ENCODE measurements at places on chromosomes 5 and 9.

- peak; percentile 70 for DNase-seq
These were observed 1.4 kb downstream of the NRG2 start for GRCh38 chr5:140041492-140042392.

DNA sequence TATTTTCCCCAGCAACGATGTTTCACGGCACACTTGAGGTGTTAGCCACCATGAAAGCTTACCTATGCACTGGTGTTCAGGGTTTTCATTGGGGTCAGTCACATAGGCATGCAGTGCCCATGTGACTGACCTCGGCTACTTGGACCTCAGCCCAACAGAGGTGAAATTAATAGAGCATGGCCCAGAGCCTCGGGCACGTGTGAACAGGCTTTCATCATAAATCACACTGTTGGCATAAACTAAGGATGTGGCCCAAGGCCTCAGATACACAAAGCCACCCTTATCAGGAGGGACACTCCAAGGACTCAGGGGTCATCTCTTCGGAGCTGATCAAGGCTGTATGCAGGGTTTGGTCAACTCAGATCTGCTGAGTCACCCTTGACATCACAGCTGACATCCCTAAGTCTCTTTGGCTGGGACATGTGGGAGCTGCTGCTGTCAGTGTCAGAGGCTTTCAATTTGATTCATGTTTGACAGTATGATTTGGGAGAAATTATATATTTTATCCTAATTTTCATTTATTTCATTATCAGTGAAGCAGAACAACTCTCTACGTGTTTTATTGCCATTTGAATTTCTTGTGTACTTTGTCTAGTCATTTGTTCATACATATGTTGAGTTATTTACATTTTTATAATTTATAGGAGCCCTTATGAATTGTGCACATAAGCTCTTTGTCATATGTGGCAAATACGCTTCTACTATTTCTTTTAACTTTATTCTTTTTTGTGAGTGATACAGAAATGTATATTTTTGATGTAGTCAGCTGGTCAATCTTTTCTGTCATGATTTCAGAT is 59.7 kb upstream of the ANKRD33B start:
- peak; percentile 52 for DNase-seq

DNA sequence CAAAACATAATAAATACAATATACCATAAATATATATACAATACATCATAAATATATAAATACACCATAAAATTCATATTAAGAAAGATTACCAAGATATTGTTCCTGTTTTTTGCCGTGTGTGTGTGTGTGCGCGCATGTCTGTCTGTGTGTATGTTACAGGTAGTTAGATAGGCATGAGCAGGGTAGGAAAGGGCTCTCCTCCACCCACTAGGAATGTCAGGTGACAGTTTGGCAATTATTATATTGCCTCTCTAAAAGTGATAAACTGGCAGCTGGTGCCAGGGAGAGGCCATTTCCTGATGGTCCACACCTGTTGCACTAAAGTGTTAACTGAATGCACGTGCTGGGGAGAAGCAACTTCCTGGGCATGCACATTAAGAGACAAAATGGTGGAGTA is 232.8 kb downstream of the ADAMTS6 start:
- peak; percentile 4 for DNase-seq

DNA sequence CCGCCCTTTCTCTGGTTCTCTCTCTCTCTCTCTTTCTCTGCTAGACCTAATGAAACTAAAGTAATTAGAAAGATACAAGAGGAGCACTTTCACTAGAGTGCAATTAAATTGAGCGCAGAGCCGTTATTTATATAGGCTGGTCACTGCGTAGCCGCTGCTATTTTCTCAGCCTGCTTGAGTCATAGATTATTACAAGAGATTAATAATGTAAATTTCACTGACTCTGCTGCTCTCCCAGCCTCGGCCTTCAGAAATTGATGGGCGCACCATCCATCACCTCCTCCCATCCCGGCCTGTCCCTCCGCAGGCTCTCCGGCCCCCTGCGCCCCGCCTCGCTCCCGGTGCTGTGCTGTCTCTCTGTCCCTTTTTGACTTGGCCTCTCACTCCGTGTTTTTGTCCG is 268.0 kb upstream of the MVB12B start:
- DNase-seq, result peak; percentile 83

DNA sequence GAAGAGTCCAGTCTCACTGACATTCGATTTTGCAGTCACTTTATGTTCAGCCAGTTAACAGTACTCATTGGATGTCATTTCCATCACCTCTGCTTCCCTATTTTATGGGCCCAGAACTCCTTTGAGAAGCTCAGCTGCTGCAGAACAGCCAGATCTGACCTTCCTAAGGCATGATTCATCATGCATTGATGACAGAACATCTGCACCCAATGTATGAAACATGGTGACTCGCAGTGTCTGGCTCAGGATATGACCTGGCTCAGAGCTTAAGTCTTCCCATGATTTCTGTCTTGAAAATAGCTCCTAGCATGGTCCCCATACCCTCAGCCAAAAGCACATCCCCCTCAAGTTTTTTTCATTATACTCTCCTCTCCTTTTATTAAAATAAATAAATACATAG is 92.6 kb upstream of the TRIM32 start:
- no peak for DNase-seq

DNA sequence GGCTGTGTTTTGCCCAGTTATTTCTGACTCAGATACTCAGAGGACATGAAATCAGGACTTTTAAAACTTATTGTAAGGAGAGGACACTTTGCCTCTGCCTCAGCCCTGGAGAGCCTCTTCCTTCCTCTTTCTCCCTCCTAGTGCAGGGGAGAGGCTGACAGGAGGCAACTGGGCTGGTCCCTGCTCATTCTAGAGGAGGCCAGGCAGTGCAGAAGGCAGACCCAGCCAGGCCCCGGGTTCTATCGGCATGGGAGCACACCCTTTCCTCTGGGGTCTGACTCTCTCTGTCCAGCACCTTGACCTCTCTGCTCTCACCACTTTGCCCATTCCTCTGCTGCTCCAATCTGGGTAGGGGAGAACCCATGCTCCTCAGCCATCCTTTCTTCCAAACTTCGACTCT is 16.0 kb upstream of the SMIM32 start:
- no peak for DNase-seq

DNA sequence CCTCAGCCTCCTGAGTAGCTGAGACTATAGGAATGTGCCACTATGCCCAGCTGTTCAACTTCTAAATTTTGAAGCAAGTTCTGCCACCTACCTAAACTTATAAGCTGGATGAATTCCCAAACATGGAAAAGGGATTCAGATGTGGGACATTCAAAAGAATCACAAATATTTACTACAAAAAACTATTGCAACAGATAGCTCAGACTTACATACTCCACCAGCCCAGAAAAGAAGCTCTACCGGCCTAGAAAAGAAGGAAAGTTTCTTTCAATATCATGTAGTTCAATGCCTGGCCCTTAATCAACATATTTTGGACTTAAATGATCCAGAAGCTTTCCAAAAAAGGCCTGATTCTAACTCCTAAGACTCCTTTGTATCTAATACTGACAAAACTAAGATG is 23.8 kb downstream of the SH3RF2 start:
- DNase-seq, result no peak

GRCh38 chr5:96001262-96001661 is 39.6 kb upstream of the ELL2 start:
- DNase-seq, result no peak

DNA sequence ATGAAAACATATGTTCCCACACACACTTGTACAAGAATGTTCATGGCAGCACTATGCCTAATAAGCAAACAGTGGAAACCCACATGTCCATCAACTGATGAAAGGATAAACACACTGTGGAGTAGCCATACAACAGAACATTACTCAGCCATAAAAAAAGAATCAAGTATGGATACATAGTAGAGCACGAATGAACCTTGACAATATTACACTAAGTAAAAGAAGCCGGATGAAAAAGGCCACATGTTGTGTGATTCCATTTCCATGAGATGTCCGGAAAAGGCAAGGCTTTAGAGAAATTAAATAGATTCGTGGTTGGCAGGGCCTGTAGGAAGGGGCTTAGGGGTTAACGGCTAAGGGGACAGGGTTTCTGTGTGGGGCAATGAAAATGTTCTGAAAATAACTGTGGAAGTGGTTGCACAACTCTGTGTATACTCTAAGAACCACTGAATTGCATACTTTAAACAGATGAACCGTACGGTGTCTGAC is 51.4 kb downstream of the COL23A1 start:
- DNase-seq, result no peak
